ENCODE measurements at places on chromosomes 2 and 18.

DNA sequence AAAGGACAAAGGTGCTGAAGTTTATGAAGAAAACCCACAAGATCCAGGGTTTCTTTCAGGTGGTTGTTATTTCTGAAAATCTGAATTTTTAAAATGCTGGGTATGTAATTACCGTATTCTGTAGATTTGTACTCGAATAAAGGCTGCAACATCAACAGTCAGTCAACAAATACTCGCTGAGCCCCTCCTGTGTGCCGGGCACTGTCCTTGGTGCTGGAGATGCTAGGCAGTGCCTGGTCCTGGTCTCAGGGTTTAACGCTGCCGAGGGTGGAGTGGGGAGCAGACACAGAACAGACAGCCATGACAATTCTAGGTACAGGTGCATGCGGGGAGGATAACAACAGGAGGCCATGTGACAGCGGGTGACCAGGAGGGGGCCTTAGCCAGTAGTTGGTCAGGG lies 27.2 kb upstream of the PDIA6 start:
- no peak for DNase-seq

DNA sequence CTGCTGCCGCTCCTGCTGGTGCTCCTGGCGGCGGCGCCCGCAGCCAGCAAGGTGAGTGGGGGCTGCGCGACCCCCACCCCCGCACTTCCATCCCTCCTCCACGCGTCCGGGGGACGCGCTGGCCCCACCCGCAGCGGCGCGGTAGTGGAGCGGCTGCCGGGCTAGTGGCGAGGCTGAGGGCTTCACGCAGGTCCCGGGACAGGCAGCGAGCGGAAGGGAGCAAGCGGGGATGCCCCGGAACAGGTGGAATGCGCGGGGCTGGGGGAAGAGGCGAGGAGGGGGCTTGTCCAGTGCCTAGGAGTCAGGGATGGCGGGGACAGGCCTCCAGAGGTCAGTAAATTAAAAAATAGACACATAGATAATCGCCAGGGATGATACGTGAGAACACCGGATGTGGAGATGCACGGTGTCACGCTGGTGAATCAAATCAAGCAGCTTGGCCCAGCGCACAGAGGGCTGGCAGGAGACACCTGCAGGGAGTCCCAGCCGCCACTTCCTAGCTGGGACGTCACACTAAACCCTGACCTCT lies 403 bp downstream of the COL4A3 start:
- DNase-seq = peak; percentile 58

DNA sequence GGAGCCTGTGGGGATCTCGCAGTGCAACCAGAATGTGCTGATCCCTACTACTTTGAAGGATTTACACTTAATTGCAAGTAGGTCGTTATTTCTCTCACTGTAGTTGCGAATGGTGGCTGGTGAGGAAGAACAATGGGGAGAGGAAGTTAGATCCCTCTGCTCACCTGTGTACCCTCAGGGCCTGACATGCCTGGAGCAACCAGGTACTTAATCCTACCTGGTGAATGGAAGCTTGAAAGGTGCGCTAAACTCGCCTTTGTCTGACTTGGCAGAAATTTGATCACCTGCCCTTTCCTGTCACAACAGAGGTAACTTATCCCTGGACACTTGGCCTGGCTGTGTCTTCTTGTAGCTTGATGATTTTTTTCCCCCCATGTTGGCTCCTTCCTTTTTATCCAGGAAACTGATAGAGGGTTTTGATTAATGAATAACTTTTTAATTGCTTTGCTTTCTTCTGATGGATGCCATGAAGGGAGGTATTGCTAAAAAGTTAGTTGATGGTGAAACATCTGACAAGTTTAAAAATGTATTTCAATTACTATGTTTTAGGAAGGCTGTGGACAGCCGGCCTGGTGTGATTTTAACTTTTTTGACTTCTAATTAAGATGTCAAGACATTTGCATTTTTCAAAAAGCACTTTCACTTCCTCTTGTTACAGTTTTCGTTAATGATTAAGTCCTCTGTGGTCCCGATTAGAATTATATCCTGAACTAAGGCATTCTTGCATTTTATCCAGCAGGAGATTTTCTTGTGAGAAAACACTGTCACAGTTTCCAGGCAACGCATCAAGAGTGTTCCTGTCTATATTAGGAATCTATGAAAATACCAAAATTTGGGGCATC lies 9.2 kb downstream of the SGPP2 start:
- peak; percentile 81 for DNase-seq

GRCh38 chr2:228344531-228344930 lies 163.0 kb upstream of the SPHKAP start:
- DNase-seq = no peak

DNA sequence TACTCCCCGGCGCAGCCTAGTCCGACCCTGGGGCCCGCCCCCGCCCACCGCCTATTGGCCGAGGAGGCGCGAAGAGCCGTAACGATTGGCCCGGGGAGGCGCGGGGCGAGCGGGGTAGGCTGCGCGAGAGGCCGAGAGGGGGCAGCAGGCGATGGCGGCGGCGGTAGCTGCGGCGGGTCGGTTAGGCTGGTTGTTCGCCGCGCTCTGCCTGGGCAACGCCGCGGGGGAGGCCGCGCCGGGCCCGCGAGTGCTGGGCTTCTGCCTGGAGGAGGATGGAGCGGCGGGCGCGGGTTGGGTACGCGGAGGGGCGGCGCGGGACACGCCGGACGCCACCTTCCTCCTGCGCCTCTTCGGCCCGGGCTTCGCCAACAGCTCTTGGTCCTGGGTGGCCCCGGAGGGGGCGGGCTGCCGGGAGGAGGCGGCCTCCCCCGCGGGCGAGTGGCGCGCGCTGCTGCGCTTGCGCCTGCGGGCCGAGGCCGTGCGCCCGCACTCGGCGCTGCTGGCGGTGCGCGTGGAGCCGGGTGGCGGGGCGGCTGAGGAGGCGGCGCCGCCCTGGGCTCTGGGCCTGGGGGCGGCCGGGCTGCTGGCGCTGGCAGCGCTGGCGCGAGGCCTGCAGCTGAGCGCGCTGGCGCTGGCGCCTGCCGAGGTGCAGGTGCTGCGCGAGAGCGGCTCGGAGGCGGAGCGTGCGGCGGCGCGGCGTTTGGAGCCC lies at the start of gene CNNM3:
Gene CNNM3, plus strand, starts transcription at position 142 of the 709 bp plus-strand sequence. Its CDS starts 10 bp downstream, at position 152.
- peak; percentile 92 for DNase-seq

DNA sequence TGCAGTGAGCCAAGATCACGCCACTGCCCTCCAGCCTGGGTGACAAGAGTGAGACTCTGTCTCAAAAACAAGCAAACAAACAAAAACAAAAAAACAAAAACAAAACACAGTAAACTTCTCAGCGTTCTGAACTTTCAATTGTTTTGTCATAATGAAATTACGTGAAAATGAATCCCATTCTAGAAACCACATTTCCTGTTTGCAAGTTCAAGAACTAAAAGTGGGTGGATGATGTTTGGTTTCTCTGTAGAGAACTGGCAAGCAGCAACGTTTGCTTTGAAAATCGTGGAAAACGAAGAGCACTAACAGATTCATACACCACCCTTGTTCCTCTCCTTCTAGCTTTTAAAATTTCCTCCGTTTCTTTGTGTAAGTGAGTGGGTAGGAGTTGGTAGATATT lies 226.1 kb upstream of the LYPD1 start:
- no peak for DNase-seq

GRCh38 chr2:172894689-172895387 lies 159.2 kb downstream of the RAPGEF4 start:
- no peak for DNase-seq

GRCh38 chr2:239002954-239003623 lies 155.2 kb downstream of the TWIST2 start:
- peak; percentile 8 for DNase-seq

DNA sequence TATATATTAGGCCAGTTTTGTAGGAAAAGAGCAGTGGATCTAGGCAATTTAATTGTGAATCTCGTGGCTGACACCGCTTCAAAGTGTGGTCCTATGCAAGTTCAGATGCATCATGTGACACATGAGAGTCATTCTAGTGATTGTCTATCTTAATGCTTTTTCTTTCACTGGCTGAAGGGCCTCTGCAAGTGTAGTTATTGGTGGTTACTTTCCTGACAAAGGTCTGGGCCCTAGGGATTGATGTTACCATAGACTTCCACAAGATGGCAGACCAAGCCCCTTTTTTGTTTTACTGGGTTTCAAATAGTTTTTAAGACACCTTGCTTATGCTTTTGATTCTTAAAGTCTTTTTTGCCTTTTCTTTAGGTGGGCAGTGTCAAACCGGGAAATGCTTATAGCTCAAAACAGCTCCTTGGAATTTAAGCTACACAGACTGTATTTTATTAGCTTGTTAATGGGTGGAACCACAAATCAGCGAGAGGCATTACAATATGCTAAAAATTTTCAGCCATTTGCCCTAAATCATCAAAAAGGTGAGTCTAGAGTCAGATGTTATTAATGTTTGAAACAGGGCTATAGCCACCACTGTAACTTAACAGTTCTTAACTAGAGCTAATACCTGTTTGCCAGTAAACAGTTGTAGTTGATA lies 25.9 kb downstream of the CD8A start:
- DNase-seq = peak; percentile 34

- no peak for DNase-seq
Measured at GRCh38 chr2:26298638-26299393, 47.1 kb upstream of the SELENOI start.

DNA sequence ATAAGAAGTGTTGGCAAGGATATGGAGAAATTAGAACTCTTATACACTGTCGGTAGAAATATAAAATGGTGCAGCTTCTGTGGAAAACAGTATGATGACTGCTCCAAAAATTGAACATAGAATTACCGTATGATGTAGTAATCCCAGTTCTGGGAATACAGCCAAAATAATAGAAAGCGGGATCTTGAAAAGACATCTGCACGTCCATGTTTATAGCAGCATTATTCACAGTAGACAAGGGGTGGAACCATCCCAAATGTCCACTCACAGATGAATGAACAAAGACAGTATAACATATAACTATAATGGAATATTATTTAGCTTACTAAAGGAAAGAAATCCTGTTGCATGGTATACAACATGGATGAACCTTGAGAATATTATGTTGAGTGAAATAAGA lies 257.7 kb downstream of the TDRD15 start:
- peak; percentile 0 for DNase-seq

- DNase-seq = peak; percentile 92
Measured at GRCh38 chr2:10043906-10044601, 704 bp downstream of the KLF11 start.
